ENCODE measurements at places on chromosomes 4 and X.

DNA sequence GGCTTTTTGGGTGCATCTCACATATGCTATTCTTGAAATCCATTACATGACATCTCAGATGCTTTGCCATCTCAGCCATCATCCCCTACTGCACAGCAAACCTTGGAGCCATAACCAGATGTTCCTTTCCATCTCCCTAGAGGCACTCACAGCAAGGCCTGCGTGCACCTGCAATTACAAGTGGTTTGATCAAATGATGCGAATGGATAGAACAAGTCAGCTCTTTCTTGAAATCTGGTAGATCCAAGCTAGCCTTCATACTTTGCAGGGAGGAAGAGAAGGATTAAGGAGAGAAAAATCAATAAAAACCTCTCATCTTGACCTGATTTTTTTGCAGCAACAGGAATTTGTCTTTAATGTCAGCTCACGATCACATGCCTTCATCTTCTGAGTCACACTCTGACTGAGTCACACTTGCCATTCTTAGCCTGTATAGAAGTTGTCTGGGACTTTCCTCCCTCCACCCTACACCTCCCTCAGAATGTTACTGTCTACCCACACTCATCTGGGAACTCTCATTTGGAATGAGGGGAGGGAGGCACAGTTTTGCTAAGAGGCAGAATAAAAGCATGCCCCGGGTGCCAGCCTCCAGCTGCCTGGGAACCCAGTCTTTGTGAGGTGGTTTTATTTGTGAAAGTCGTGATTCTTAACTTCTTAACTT is 11.9 kb upstream of the TRIML1 start:
- DNase-seq, result no peak

- DNase-seq, result no peak
Measured at GRCh38 chrX:68571292-68571609, 72.4 kb downstream of the YIPF6 start.

- DNase-seq, result no peak
Measured at GRCh38 chr4:142909908-142910307, 63.8 kb upstream of the INPP4B start.

GRCh38 chr4:77820649-77821561 is 1.7 kb upstream of the CNOT6L start:
- no peak for DNase-seq
